Cortex of kidney (tissue), 1 donor: ENCODE measurements at places on chromosomes 11 and 22.

DNA sequence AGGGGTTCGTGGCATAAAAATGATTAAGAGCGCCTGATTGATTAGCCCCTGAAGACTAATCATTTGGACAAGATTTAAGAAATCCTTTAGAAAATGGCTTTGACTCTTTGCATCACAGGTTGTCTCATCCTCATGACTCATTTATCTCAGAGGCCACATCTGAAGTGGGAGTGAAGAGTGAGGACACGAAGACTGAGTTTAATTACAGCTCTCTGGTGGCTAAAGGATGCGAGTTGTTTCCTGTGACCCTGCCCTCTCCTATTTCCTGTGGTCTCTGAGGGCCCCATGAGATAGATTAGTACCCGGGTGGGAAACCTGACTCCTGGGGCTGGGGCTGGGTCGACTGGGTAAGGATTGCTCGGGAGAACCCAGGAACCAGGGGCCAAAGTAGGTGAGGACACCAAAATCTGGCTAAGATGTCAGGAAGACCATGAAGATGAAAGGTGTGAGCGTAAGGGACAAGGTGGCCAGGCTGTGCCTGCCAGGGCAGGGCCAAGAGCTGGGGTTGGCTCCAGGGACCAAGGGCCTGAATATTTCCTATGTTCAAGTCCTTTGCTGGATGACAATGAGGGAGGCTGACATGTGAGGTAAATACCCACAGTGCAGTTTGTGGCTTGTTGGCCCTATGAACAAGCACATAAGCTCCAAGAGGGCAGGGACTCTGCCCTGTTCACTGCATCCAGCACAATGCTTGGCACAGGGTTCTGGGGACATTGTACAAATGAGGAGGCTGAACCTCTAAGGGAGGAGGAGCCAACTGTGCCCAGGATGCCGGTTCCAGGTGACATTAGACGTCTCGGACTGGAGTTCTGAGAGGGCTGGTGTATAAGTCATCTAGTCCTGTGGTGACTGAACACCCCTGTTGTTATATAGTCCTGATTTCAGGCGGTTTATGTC lies 3.6 kb downstream of the OTOG start:
- DNase-seq: no peak

DNA sequence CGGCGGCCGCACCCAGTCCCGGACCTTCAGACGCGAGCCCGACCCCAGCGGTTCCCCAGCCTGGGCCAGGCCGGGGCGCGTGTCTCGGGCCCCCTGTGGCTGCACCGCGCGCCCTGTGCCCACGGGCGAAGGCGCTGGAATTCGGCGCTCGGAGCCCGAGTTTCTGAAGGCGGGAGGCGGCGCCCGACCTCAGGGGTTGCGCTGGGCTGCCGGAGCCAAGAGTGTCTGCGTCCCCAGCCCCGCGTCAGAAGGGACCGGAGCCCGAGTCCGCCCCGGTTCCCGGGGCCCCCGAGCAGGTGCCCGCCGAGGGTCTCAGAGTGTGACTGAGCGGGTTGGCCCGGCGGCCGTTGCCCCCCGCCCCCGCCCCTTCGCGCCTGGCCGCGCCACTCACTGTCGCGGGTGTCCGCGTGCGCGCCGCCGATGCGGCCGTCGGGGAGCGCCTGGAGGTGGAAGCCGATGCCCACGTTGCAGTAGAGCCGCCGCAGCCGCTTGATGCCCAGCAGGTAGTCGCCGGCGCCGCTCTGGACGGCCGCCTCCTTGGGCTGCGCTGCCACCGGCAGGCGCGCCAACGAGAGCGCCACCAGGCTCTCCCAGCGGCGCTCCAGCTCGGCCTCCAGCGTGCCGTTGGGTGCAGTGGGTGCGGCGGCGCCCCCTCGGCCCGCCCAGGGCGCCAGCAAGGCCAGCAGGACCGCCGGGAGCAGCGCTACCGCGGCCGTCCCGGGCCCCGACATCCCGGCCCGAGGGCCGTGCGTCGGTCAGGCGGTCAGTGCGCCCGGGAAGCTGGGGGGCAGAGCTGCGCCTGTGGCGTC lies 583 bp downstream of the FGF4 start:
- no peak for DNase-seq

DNA sequence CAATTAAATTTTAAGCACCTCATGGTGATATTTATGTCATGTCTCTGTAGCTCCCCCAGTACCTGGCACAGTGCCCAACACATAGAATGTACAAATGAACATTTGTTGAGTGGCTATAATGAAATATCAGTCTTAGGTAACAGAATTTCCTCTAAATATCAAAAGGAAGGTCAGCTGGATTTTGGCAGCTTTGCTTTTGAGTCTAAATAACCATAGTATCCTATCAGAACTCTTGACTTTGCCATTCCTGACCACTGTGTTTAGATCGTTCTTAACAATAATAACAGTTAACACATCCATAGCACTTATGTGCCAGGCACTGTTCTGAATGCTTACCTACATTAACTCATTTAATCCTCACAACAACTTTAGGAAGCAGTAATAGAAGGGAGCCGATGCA lies 26.6 kb downstream of the TMEM123 start:
- DNase-seq: no peak

DNA sequence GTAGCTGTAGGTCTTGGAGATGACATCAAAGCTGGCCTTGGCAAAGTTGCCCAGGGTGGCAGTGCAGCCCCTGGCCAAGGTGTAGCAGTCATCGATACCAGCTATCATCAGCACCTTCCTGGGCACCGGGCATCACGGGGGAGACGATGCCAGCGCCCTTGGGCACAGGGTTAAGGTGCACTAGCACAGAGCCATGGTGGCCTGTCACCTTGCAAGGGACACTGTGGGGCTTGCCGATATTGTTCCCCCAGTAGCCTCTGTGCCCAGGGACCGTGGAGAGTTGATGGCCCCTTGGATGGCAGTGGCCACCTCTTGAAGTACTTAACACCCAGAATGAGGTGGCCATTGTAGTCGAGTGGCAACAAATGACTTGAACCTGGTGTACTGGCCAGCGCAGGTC lies 44.4 kb upstream of the FTH1 start:
- DNase-seq: no peak

GRCh38 chr22:27195094-27195493 lies 537.7 kb downstream of the MIAT start:
- no peak for DNase-seq

GRCh38 chr22:25840167-25840566 lies 98.2 kb downstream of the MYO18B start:
- DNase-seq: no peak

GRCh38 chr11:111378861-111379601 lies at the start of gene POU2AF1:
POU2AF1 (minus strand) TSS chr11:111379275; CDS start chr11:111379177, 98 bp downstream.
- DNase-seq: no peak

DNA sequence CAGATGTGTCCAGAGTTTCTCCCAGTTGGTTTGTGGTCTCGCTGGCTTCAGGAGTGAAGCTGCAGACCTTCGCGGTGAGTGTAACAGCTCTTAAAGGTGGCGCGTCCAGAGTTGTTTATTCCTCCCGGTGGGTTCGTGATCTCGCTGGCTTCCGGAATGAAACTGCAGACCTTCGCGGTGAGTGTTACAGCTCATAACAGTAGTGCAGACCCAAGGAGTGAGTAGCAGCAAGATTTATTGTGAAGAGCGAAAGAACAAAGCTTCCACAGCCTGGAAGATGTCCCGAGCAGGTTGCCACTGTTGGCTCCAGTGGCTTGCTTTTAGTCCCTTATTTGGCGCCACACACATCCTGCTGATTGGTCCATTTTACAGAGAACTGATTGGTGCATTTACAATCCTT lies 1.8 kb upstream of the PGA3 start:
- DNase-seq: no peak

GRCh38 chr11:45298718-45299117 lies 12.6 kb upstream of the SYT13 start:
- DNase-seq: no peak

DNA sequence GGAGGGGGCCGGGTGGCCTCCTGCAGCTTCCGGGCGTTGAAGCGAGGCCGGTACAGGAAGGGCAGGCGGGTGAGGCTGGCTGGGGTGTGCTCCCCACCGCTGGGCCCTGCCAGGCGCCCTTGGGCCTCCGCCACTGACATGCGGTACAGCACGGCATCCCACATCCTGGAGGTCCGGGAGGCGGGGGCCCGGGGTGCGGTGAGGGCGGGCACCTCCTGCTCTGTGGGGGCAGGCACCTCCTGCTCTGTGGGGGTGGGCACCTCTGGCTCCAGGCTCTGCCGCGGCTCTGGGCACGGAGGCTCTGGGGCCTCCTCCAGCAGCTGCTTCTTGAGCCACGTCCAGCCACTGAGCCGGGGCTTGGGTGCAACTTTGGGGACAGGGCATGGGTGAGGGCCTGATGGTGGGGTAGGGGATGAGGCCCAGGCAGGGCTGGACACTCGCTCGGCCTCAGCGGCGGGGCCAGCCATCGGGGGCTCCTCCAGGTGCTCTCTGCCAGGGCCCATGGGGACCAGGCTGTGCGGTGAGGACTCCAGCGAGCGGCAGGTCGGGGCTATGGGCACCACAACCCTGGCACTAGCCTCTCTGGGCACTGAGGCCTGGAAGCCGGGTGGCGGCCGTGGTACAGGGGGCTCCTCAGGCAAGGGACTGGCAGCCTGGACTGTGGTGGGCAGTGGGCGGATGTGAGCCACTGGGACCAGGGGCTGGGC lies 2.3 kb downstream of the PRR33 start:
- no peak for DNase-seq

- no peak for DNase-seq
These were observed 8.0 kb upstream of the CTSD start for GRCh38 chr11:1771700-1772099.

DNA sequence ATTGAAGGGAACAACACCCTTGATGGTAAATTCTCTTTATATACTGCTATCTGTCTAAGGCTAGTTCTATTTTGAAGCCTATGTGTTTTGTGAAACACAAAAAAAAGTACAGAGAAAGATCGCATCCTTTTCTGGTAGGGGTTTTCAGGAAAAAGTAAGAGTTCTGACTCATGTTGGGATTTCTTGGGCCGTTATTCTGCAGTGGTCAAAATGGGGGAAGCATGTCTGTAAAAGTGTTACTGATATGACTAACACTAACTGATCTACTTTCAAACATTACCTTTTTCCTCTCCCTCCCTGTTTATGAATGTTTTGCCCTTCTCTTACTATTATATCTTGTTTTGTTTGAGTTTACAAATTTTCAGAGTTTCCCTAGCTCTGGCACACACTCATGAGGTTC lies 53.9 kb downstream of the CTNND1 start:
- DNase-seq: no peak

GRCh38 chr11:5274395-5274794 lies 4.7 kb upstream of the HBE1 start:
- DNase-seq: no peak

GRCh38 chr11:94066901-94067429 lies 45.8 kb downstream of the HEPHL1 start:
- DNase-seq: no peak

DNA sequence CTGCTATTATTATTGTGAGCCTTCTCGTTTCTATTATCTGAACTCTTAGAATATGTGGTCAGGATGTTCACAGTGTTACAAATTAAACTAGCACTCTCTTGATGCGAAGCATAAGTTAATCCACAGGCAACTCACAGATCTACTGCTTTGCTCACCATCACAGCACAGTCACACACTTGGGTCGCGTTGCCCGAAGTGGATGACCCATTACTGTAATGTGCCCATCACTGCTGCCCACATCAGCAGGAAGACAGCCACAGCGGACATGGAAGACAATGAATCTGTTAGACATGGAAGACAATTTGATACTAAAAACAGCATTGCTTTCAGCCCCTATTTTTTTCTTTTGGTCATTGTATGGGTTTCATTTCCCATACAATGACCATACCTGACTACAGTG lies 216.4 kb upstream of the B3GAT1 start:
- no peak for DNase-seq

- no peak for DNase-seq
These were observed 33.8 kb upstream of the FBLN1 start for GRCh38 chr22:45468872-45469271.
